Chondrocyte (in vitro differentiated cells): ENCODE measurements at places on chromosomes 2 and 18. TPM values are rescaled to one million over a fixed set of nuclear protein-coding genes. Genes with fewer than 3 reads are reported as not detected.

DNA sequence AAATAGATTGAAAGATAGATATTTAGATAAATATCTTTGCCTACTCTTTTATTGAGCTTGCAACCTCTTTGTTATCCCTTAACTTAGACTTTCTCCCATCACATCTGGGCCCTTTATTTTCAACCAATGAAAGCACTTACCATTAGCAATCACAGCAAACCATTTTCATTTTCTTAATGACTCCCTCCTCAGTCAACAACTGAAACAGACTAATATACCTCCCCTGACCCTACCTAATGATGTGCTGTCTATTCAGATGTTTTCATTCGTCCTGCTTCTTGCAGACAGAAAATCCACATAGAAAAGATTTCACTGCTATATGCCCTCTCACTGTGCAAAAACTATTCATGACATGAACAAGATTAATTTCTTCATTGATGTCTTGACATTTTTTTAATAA, 154.4 kb downstream of the VWC2L start:
- no peak for DNase-seq

GRCh38 chr2:44906972-44907371, 34.5 kb upstream of the SIX3 start:
- no peak for DNase-seq

DNA sequence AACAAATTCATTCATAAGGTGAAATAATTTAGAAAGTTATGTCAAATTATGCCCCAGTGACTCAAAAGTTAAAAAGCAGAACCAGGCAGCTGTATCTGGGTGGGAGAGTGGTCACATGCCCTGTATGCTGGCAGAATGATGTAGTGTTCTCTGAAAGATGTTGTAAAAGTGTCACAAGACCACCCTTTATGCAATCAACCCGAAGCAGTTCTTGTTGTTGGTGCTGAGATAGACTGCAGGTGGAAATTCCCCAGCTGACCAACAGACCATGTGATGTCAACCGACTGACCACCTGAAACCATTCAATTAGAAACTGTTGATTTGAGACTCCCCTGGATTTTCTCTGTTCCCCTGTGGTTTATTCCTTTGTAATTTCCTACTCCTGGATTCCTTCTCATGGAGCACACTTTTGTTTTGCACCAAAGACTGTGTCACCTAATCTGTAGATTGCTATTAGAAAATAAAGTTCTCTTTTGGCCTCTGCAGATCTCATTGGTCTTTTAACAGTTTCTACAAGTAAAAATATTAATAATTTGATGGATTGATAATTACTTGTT, 1341.3 kb upstream of the LRRTM1 start:
- DNase-seq = no peak

DNA sequence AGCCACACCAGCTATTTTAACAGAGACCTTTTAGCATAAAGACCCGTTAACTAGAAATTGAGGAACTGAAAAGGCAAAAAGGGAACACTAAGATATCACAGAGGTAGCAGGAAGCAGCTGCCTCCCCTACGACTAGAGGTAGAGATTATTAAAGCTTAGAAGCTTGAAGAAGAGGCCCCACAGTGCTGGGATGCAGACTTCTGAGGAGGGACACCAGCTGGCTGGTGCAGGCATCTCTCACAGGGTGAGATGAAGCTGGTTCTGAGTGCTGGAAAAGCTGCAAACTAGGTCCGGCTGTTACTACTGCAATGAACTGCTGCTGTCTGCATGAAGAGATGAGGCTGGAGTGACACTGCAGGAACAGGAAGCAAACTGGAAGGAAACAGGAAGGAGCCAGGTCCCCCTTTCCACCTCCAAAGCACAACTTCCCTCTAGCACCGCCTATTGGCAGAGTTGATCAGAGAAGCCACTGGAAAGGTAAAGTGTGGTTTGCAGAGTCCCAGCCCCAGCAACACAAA, 61.2 kb upstream of the MRPS9 start:
- DNase-seq = no peak

- DNase-seq = no peak
Measured at GRCh38 chr2:176423819-176424218, 154.6 kb downstream of the MTX2 start.

GRCh38 chr2:68319398-68320117, at the start of gene CNRIP1:
Gene CNRIP1 (minus strand): TSS chr2:68319949. CDS start chr2:68319400, 549 bp downstream.
- peak; percentile 90 for DNase-seq

- no peak for DNase-seq
Measured at GRCh38 chr2:28587526-28588291, 91.8 kb downstream of the PLB1 start.

GRCh38 chr18:80133124-80133523, 24.1 kb downstream of the ADNP2 start:
- DNase-seq = no peak

GRCh38 chr2:229370509-229370908, 99.4 kb upstream of the PID1 start:
- DNase-seq = no peak

- no peak for DNase-seq
Measured at GRCh38 chr2:136637402-136637801, 127.9 kb upstream of the THSD7B start.

DNA sequence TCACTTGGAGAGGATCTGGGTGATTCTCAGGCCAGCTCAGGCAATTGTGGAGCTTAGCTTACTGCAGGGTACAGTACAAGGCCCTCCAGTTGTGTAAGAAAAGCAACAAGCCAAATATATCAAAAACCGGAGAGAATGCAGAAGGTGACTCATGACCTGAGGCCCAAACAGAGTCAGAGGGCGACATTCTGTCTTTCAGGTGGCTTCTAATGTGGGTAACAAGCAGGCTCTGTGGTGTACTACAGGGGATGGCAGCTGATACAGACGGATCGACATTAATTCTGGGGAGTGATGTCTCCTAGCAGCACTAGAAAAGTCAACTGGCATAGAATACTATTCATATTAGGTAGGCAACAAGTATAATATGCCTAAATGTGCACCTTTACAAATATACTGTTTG, 219.5 kb upstream of the SOX11 start:
- no peak for DNase-seq

DNA sequence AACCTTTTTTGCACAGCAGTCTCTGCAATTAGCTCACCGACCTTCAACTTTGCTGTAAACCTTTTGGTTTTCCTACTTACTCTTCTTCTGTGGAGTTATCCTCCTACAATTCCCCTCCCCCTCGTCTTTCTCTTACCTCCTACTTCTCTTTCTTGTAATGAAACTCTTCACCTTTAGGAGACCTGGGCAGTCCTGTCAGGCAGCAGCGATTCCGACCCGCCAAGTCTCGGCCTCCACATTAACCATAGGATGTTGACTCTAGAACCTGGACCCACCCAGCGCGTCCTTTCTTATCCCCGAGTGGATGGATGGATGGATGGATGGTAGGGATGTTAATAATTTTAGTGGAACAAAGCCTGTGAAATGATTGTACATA, 8.3 kb downstream of the TBR1 start:
- DNase-seq = no peak

GRCh38 chr2:110674620-110675555, 3.0 kb downstream of the BUB1 start:
- DNase-seq = no peak

DNA sequence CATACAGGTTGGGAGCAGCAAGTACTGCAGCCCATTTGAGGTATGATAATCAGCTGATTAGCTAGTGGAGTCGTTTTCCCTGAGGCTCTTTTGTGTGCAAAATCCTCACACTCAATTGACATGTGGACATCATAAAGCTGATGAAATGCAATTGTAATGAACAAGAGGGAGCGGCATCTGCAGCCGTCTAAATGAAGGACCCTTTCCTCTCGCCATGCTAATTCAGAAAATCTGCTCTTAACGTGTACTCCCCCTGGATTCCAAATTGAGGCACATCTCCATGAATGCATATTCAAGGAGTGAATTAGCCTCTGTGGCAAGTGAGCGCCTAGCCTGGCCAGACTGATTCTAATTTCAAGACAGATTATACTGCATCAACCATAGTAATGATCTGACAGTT, 260.9 kb upstream of the ATP5MC3 start:
- no peak for DNase-seq

DNA sequence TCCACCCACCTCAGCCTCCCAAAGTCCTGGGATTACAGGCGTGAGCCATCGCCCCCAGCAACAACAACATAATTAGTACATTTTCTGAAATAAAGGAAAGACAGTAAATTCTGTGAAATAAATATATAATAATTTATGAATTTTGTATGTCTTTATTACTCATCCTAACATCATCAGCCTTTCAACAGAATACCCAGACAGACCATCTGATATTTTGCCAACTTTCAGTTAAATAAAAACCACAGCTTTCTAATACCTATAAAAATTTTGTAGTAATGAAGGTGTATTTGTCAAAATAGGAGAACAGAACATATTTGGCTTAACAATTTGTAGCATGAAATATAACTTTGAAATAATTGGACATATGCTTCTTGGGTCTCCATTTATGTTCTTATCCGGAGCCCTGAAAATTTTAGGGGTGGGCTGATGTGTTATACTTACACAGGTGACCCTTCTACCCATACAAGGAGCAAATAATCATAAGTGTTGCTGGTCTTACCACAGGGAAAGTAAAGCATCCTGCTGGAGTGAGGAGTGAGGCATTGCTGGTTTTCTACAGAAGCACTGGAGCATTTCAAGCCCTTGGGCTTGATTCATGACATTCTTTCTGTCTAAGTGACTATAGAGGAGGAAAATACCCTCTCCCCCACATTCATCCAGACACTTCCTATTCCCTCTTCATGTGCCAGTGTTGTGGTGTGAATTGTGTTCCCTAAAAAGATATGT, 99.3 kb downstream of the SPOPL start:
- DNase-seq = no peak

DNA sequence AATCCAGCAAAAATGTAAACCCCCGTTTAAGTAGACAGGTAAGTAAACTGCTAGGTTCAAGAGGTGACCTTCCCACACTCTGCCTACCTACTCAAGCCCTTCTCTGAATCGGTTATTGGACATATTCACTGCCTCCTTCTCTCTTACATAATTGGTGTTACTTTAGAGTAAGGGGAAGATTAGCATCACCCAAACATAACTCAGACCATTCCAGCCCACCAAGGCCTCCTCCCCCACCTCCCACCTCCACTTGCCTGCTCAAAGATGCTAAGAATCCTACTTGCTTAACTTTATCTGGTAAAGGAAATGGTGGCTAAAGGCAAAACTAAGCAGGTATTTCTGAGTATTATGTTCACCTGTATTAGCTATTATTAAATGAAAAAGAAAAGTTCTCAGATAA, 55.0 kb upstream of the DTNA start:
- DNase-seq = no peak

DNA sequence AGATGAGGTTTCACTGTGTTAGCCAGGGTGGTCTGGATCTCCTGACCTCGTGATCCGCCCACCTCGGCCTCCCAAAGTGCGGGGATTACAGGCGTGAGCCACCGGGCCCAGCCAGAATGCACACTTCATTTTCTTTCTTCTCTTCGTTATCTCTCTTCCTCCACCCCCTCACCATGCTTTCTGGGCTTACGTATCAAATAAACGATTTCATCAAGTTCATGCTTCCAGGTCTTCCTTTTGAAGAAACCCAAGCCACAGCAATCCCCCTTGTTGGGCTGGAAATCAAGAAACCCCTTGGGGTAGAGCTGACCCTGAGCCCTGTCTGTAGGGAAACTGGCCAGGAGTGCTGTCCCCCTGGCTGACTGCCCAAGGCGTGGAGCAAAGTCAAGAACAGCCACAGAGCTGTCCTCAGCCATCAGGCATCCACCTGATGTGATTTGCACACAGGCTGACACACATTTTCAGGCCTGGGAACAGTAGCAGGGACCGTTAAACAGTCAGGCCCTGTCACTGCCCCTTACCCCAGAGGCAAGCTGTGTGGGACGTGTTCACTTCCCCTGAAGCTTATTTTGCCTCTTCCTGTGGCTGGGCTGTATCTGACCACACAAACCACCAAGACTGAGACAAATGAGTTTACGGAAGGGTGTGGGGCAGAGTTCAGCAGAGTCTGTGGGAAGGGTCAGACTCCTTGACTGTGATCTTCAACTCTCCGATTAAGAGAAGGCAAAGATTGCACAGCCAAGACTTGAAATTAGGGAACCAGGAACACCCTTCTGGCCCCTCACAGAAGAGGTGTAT, 15.1 kb upstream of the NMUR1 start:
- DNase-seq = no peak

DNA sequence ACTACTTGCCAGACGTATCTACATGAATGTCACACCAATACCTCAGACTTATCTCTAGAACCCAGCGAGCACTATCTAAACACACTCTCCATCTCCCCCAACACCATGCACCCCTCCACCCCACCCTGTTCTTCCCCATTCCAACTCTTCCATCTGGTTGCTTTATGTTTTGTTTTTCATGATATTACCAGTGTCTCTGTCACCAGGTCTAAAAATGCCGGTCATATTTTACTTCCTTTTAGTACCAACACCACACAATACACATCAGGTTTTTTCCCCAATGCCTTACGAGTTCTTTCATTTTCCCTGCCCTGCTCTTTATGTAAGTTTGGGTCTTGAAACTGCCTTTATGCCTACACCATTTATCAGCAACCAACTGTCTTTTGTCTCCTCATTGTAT, 10.2 kb upstream of the ITGA4 start:
- no peak for DNase-seq

GRCh38 chr2:232884001-232884421, 13.9 kb downstream of the SNORC start:
- no peak for DNase-seq

GRCh38 chr2:75007061-75007460, 48.6 kb downstream of the POLE4 start:
- no peak for DNase-seq

GRCh38 chr2:217919781-217920351, 82.9 kb downstream of the TNS1 start:
- no peak for DNase-seq

DNA sequence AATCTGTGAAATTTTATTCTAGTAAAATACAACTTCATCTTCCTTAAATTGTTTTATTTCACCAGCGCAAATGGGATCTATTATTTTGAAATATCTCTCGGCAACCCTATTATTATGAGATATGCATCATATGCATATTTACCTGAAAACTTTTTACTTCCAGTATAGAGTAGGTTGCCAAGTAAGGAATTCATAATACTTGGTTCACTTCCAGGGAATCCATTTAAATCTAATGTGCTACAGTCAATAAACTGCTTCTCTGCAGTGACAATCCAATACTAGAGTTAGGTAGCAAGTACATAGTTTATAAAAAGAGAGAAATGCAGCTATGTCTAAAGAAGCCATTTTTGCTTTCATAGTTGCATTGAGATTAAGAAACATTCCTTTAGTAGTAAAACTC, 88.8 kb upstream of the FAM117B start:
- no peak for DNase-seq

- no peak for DNase-seq
Measured at GRCh38 chr2:240149943-240150784, 9.7 kb upstream of the OTOS start.

DNA sequence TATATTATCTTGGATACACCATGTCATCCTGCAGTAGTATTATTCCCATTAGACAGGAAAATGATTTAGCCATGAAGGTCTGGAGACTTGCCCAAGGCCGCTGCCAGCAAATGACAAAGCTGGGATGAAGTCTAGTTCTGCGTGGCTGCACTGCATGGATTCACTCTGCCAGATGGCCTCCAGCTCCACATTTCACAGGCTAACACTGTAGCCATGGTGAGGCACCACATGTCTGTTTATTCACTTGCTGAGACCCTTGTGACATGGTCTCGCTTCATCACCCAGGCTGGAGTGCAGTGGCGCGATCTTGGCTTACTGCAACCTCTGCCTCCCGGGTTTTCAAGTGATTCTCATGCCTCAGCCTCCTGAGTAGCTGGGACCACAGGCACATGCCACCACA, 31.5 kb upstream of the SCG2 start:
- no peak for DNase-seq

The RIT2 gene
- total RNA-seq = not detected in 3 replicates

The MBP gene
- total RNA-seq = 8.3 to 15.9 TPM (median 14.0 TPM) in 3 replicates

The CROCC2 gene
- not detected in 3 replicates for total RNA-seq

The GALNT5 gene
- 14.2 to 30.0 TPM (median 14.4 TPM) in 3 replicates for total RNA-seq

The CCDC138 gene
- 2.9 to 5.9 TPM (median 4.1 TPM) in 3 replicates for total RNA-seq

The POTEC gene
- not detected in 3 replicates for total RNA-seq

The DTNA gene
- 3.7 to 5.8 TPM (median 3.7 TPM) in 3 replicates for total RNA-seq

The STAMBP gene
- total RNA-seq = 29.3 to 32.6 TPM (median 32.1 TPM) in 3 replicates
